ENCODE measurements at places on chromosomes 16 and 17. TPM values are rescaled to one million over a fixed set of nuclear protein-coding genes. Genes with fewer than 3 reads are reported as not detected.

Gene HS3ST2
- total RNA-seq = not detected

Gene DRC3
- 1.1 TPM for total RNA-seq

Gene PITPNM3
- total RNA-seq = 13.0 TPM

Gene GPRC5C
- 2.7 TPM for total RNA-seq

Gene TMEM95
- total RNA-seq = not detected

Gene ZCCHC14
- 8.4 TPM for total RNA-seq

Gene PTGES3L
- total RNA-seq = 0.43 TPM

Gene PYY
- not detected for total RNA-seq

Gene PYCARD
- total RNA-seq = not detected

Gene CCL18
- total RNA-seq = not detected

Gene NAA60
- 11.4 TPM for total RNA-seq

Gene BCO1
- total RNA-seq = 0.19 TPM

Gene ASB16
- 0.29 TPM for total RNA-seq

Gene IRX6
- 0.26 TPM for total RNA-seq
